ENCODE measurements at places on chromosomes 13 and 19.
A peak's percentile ranks its signal among the peaks of the same experiment; 100 is the strongest.

DNA sequence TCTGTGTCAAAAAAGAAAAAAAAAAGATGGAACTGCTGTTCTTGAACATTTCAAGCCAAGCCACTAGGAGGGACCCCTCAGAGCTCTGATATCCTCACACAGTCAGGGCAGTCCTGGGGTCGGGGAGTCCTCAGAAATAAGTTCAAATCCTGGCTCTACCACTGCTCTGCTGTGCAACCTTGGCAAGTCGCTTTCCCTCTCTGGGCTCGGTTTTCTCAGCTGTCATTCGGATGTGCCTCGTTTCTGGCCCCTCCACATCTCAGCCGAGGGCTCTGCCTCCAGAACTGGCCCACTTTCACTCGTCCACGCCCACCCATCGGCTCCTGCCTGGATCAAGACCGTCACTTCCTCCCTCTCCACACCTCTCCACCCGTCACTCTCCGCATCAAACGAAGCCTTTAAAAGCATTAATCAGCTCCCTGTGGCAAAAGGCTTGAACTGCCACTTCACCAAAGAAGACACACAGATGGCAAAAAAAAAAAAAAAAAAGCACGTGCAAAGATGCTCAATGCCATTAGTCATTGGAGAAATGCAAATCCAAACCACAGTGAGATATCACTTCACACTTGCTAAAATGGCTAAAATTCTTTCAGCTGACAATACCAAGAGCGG, 7.4 kb upstream of the ZNRF4 start:
- no peak for DNase-seq

- peak; percentile 31 for DNase-seq
These were observed 17.9 kb upstream of the RNF17 start for GRCh38 chr13:24745861-24746617.

- no peak for DNase-seq
These were observed 33.0 kb downstream of the IL12RB1 start for GRCh38 chr19:18053576-18054219.

GRCh38 chr19:49150106-49150943, 4.9 kb downstream of the HRC start:
- peak; percentile 66 for DNase-seq

DNA sequence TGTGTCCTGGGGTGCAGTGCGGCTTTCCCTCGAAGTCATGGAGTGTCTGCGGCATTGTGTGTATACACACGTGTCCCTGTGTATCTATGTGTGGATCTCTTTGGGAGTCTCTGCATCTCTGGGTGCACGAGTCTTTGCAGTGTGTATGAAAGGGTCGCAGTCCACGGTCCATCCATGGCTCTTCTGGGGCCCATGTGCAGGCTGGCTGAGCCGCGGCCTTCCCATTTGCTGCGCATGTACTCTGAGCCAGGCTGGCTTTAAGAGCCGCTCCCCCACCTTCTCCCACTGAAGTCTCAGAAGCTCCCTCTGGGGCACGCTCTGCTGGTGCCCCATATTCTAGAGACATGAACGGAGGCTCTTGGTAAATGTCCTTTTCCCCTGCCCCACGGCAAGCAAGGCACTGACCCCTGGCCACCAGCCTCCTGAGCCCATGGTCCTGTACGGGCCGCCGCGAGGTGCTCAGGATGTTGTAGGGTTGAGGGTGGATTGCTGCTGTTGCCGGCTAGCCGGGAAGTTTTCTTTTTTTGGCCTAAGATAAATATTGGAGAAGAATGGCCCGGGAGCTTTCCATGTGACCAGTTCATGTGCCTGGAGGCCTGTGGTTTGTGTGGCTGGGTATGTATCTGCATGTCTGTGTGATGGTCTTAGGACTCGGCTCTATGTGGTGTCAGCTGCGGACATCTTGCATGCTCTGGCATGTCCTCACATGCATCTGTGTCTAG, 31.9 kb downstream of the PAK4 start:
- no peak for DNase-seq

GRCh38 chr19:39304701-39305571, 8.7 kb downstream of the IFNL1 start:
- DNase-seq, result no peak

DNA sequence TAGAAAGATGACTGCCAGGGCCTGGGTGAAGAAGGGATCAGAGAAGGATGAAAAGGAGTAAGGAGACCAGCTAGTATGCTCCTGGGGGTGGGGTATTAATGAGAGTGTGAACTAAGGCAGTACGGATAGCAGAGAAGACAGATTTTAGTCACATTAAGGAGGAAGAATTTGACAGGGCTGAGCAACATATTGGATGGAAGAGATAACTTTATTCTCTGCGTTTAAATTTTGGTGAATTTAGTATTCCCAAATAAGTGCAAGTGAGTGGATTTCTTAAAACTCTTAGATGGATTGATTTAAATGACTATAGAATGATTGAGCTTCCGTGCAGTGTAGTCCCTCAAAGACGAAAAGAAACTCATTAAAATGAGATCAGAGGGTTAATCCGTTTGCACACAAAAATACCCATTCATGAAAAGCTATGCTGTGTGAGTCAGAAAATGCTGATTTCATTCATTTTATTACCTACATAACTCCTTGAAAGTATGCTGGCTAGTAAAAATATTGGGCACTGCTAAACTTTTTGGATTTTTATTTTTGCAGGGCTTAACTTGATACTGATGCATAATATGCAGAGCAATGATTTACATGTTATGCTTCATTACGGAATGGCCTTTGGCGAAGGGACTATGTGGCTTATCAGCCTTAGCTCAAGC, 54.1 kb downstream of the WDFY2 start:
- no peak for DNase-seq

- no peak for DNase-seq
These were observed 370.9 kb downstream of the FGF9 start for GRCh38 chr13:22041741-22042140.

DNA sequence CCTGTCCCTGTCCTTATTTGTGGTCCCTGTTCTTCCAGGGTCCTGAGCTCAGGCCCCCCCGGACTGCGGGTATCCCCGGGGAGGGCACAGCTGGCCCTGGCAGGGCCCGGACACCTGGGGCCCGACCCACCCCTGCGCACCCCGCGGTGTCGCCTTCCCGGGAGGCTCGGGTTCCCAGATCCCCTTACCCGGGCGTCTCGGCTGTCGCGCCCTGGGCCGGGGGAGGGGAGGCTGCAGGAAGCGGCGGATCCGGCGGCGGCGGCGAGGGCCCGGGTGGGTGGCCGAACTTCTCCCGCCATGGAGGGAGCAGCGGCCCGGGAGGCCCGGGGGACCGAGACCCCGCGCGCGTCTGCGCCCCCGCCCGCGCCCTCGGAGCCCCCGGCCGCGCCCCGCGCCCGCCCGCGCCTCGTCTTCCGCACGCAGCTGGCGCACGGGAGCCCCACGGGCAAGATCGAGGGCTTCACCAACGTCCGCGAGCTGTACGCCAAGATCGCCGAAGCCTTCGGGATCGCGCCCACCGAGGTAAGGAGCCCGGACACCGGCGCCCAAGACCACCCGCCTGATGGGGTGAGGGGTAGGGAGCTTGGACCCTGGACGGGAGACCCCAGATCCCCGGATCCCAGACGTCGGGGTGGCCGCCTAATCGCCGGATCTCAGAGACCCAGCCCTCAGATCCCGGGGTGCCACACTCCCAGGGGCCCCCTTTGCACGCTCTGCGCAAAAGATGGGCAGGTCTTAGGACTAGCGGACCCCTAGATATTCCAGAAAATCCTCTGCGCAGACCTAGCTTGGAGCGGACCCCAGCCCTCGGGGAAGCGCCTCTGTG, at the start of gene GIPC3:
Gene GIPC3 (plus strand): TSS at position 178 of the 826 bp plus-strand sequence. CDS start 120 bp downstream, at position 298.
- peak; percentile 55 for DNase-seq

GRCh38 chr19:51339687-51340656, 2.0 kb downstream of the VSIG10L start:
- DNase-seq, result peak; percentile 93

DNA sequence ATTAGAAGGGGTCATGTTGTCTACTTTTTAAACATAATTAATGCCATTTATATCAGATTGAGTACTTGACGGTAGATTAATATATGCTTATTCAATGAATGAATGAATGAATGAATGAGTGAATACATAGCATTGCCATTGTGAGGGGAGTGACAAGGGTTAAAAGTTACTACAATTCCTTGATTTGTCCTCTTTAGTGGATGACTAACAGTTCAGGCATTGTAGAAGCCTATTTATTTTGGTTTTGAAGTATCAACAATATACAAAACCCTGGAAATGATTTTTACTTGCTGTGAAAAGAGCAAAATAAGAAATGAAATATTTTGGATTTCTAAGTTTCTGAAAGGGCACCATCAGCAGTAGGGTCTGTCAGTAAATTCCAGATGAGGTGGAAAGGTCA, 122.7 kb downstream of the CYSLTR2 start:
- no peak for DNase-seq

DNA sequence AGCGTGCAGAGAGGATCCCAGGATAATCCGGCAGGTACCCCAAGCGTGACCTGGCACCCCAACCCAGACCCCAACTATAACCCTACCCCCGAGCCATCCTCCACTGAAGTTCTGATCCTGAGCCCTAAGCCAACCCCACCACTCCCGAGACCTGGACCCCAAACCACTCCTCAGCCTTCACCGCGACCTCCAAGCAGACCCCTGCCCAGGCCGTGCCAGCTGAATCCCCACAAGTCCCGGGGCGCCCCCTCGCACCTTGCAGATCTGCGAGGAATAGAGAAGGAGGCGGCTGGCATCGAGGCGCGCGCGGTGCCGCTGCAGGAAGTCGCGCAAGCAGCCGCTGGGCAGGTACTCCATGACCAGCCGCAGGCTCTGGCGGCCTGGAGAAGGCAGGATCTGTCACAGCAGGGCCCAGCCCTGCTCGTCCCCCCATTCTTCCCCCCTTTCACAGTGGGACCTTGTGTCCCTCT, 10.1 kb upstream of the INSL3 start:
- DNase-seq, result no peak

DNA sequence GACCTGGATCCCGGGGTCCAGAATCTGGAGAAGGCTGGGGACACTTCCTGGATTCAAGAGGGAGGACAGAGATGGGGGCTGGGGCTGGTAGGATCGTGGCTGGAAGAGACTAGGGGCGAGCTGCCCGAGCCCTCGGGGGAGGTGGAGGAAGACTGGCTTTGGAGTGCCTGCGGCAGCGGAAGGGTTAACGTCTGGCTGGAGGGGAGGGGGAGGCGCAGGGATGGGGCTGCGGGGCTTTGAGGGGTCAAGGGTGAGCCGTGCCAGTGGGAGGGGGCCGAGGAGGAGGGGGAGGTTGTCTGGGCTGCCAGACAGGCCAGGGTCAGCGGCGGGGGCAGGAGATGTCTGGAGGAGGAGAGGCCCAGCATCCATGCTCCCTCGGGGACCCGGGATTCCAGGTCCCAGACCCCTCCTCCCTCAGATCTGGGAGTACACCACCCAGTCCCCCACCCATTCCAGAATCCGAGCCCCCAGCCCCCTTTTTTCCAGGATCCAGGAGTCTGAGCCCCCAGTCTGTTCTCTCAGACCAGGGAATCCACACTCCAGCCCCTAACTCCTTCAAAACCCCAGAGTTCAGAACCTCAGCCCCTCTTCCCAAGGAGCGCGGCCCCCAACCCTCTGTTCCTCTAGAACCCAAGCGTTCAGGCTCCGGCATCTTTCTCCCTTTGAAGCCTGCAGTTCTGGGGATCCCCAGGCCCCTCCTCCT, 3.2 kb upstream of the SPACA6 start:
- no peak for DNase-seq

- DNase-seq, result peak; percentile 61
These were observed 1.1 kb downstream of the PPP1R12C start for GRCh38 chr19:55116232-55116858.

- no peak for DNase-seq
These were observed 52.5 kb downstream of the SPACA7 start for GRCh38 chr13:112428704-112429103.

- DNase-seq, result no peak
These were observed 219.7 kb upstream of the SPRY2 start for GRCh38 chr13:80560609-80561008.

- peak; percentile 43 for DNase-seq
These were observed 1.2 kb downstream of the TBC1D4 start for GRCh38 chr13:75480671-75481175.

DNA sequence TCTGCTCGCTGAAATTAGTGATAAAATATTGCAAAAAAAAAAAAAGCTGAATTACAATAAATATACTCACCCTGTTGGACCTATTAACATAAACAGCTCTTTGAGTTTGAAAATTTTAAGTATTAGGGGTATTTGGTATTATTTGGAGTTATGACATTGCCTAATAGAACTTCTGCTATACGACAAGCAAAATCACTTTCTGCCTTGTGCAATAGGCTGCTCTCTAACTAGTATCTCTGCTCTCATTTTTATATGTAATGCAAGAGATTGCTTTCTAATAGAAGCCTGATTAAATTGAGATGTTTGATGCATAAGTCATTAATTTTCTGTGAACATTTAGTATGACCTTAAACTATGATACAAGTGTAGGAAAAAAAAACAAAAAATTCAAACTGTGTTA, 5.3 kb downstream of the RGS9BP start:
- no peak for DNase-seq

GRCh38 chr19:4844348-4845179, 13.1 kb upstream of the TICAM1 start:
- no peak for DNase-seq

DNA sequence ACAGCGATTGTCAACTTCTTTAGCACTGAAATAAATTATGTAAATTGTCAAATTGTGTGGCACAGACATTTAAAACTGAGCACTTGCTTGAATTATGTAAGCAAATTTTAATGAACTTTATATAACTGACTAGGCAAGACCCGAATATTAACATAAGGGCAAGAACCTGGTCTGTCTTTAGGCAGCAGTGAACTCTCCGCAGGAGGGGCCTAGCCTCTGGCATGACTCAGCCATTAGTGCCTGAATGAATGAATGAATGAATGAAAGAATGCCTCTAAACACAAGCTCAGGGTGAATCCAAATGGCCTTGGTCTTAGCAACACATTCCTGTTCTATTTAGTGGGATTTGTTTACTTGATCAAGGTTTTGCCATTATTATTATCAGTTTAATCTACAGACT, 654.7 kb upstream of the ARGLU1 start:
- DNase-seq, result no peak

GRCh38 chr19:51702103-51702824, 9.1 kb downstream of the SPACA6 start:
- peak; percentile 43 for DNase-seq

- DNase-seq, result peak; percentile 59
These were observed 962 bp upstream of the IRS2 start for GRCh38 chr13:109787135-109787954.

DNA sequence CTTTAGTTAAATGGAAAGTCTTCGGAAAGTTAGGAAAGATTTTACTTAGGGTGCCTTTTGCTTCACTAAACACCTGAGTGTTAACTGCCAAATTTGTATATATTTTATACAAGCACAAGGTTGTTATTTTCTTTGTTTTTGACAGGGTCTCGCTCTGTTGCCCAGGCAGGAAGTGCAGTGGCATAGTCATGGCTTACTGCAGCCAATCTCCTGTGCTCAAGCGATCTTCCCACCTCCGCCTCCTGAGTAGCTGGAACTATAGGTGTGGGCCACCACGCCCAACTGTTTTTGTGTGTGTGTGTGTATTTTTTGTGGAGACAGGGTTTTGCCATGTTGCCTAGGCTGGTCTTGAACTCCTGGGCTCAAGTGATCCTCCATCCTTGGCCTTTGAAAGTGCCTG, 16.2 kb downstream of the KCTD4 start:
- DNase-seq, result no peak

DNA sequence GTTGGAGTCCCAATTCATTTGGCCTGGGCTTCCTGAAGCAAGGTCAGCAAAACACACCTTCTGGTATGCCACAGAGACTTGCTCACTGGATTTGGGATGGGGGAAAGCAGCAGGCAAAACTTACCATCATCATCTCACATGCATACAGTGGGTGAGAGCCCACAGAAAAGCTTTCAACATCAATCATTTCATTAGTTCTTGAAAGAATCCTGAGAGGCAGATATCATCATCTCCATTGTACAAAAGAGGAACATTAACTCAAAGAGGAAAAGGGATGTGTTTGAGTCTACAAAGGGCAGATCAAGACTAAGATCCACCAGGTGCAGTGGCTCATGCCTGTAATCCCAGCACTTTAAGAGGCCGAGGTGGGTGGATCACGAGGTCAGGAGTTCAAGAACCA, 6.4 kb downstream of the WDR87 start:
- no peak for DNase-seq
